ENCODE measurements at places on chromosomes 3 and 15.

GRCh38 chr3:124299831-124300230 lies 307.9 kb upstream of the ROPN1 start:
- no peak for DNase-seq

DNA sequence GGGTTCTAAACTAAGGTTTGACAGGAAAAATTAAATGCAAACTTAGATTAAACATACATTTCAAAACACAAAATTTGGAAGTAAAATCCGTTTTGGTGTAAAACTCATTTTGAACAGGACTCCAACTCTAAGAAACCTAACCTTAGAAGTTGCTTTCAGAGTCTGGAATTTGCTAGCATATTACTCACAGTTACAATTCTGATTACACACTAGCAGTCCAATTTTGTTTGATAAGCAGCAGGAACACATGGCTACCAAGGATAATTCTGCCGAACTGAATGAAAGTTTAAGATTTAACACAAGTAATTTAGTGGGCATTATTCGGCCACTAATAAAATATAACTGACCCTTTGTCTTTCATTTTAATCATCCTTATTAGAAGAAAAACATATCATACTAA lies 49.6 kb downstream of the FRMD5 start:
- no peak for DNase-seq

DNA sequence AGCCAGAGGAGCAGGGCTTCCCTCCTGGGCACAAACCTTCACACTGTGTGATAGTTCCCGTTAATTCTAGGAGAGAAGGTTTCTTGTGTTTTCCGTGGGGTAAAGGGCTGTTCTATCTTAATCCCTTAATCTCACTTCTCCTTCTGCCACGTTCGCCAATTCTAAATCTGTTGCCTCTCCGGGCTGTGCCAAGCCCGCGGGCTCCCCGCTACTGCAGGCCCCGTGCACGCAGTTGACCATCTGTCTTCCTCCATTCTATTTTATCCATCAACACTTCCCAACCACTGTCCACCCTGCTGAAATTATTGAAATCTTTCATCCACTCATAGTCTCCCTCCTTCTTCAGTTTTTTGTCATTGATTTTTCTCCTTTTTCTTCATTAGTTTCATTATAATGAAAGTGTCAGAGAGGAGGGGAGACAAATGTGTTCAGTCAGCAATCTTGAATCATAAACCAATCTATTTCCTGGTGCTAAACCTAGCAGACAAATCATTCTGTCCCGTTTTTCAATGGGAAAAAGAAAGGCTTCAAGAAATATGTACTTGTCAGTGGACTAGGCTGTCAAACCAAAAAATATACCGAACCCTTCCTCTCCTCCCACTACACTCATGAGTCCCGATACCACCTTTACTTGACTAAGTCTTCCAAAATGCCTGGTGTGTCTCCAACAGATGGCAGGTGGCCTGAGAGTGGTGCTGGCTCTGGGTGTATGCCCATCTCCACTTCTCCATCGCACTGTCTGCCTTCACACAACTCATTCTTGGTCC lies 39.6 kb downstream of the SLCO2A1 start:
- no peak for DNase-seq

- no peak for DNase-seq
Observed at GRCh38 chr3:30114918-30115317, 491.5 kb upstream of the TGFBR2 start.

GRCh38 chr3:194267744-194268653 lies 83.1 kb downstream of the CPN2 start:
- DNase-seq = no peak

Data from stimulated activated CD4-positive, alpha-beta T cell treated with anti-CD3 and anti-CD28 coated beads, Interleukin-1b, Interleukin-23, amount 100 ng/mL, for 1 hour (primary cell).